A549 treated with CpdA at 1 μM for 4 hours (cell line): ENCODE measurements at places on chromosomes 1 and 21. TPM values are rescaled to one million over a fixed set of nuclear protein-coding genes. Genes with fewer than 3 reads are reported as not detected.

ADGRL4 gene
- total RNA-seq = not detected in 5 replicates

FCRLB gene
- 1.2 to 1.9 TPM (median 1.7 TPM) in 5 replicates for total RNA-seq

OR2L13 gene
- not detected in 5 replicates for total RNA-seq

IRF6 gene
- 0.08 to 0.11 TPM (median 0.08 TPM) in 5 replicates for total RNA-seq

UROD gene
- total RNA-seq = 42.7 to 48.2 TPM (median 44.7 TPM) in 5 replicates

TCP10L gene
- 0.45 to 0.91 TPM (median 0.59 TPM) in 5 replicates for total RNA-seq

ARHGEF10L gene
- 4.9 to 7.8 TPM (median 6.7 TPM) in 5 replicates for total RNA-seq

S100A2 gene
- 20.0 to 26.2 TPM (median 24.5 TPM) in 5 replicates for total RNA-seq

PDPN gene
- not detected in 5 replicates for total RNA-seq

FMO4 gene
- total RNA-seq = 0.44 to 0.86 TPM (median 0.57 TPM) in 5 replicates

TRAF3IP3 gene
- total RNA-seq = not detected in 5 replicates

CA6 gene
- not detected in 5 replicates for total RNA-seq

ISG15 gene
- total RNA-seq = 16.8 to 27.6 TPM (median 24.4 TPM) in 5 replicates

GJA4 gene
- total RNA-seq = not detected in 5 replicates

MIXL1 gene
- total RNA-seq = 0.06 to 0.24 TPM in 2 of 5 replicates, not detected in the others

RAB7B gene
- total RNA-seq = 1.2 to 2.3 TPM (median 1.5 TPM) in 5 replicates

PRDX6 gene
- total RNA-seq = 276 to 325 TPM (median 302 TPM) in 5 replicates

IL22RA1 gene
- total RNA-seq = 3.5 to 4.9 TPM (median 4.1 TPM) in 5 replicates

TMCC2 gene
- 2.8 to 3.2 TPM (median 3.1 TPM) in 5 replicates for total RNA-seq

COL8A2 gene
- total RNA-seq = 0.06 to 0.15 TPM (median 0.09 TPM) in 5 replicates

SRRM1 gene
- total RNA-seq = 33.8 to 66.6 TPM (median 43.2 TPM) in 5 replicates

TMEM200B gene
- total RNA-seq = 0.07 to 0.21 TPM (median 0.13 TPM) in 5 replicates
